ENCODE measurements at places on chromosomes 3 and 15. TPM values are rescaled to one million over a fixed set of nuclear protein-coding genes. Genes with fewer than 3 reads are reported as not detected.

CHRNA7 gene
- total RNA-seq = not detected

MYZAP gene
- total RNA-seq = not detected

GATA2 gene
- not detected for total RNA-seq

GPR171 gene
- not detected for total RNA-seq

GOLGA8S gene
- not detected for total RNA-seq

GABRB3 gene
- total RNA-seq = not detected

DNA sequence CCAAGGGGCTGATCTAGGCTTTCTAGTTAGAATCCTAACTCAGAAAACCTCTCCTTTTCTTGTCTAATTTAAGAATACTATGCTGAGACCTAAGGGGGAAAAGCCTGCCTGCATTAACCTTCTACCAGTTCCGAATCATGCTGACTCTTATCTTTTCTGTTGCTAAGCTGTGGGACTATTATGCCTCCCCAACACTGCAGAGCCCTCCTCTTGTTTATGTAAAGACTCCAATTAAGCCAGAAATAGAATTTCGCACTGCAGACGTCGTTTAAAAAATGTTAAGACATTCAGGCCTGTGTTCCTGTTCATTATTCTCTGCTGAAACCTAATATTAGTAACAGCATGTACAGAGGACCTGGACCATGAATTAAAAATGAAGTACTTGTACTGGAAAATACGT lies 310.6 kb upstream of the ATP11B start:
- H3K36me3 ChIP-seq = no peaks in the 10 kb centered on the region
- H3K27ac ChIP-seq = no peak overlapping the region
- no peak overlapping the region for H3K4me3 ChIP-seq
- no peaks in the 10 kb centered on the region for H3K27me3 ChIP-seq
- peaks cover 10% of the 10 kb centered on the region for H3K4me1 ChIP-seq
- DNase-seq = no peak

GRCh38 chr3:51245867-51246266 lies 139.2 kb upstream of the MANF start:
- H3K27ac ChIP-seq = no peak overlapping the region
- H3K4me3 ChIP-seq = no peak overlapping the region
- DNase-seq = no peak
- H3K4me1 ChIP-seq = no peaks in the 10 kb centered on the region
- H3K27me3 ChIP-seq = no peaks in the 10 kb centered on the region

- H3K36me3 ChIP-seq = no peaks in the 10 kb centered on the region
- H3K27ac ChIP-seq = no peak overlapping the region
- H3K4me1 ChIP-seq = no peaks in the 10 kb centered on the region
- no peaks in the 10 kb centered on the region for H3K27me3 ChIP-seq
- H3K4me3 ChIP-seq = no peak overlapping the region
- no peak for DNase-seq
These were observed 472.9 kb upstream of the CBLB start for GRCh38 chr3:106341586-106342162.

GRCh38 chr15:90680371-90680935 lies 36.7 kb upstream of the BLM start:
- DNase-seq = no peak
- H3K27me3 ChIP-seq = no peaks in the 10 kb centered on the region
- no peak overlapping the region for H3K4me3 ChIP-seq
- no peak overlapping the region for H3K27ac ChIP-seq

DNA sequence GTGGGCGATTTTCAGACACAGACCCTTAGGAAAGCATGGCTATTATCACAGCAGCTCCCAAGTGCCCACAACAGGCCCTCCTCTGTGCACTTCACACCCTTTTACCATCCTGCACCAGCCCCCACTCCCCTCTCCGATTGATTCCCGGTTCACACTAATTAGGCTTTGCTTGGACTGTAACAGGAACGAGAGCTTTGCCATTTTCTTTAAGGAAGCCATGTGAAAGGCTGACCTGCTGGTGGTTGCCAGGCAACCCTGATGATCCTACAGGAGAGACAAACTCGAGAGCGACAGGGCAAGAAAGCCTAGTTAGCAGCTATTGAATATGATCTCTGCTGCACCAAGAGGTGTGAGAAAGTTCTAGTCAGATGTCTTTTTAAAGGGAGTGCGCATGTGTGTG lies 28.2 kb upstream of the DET1 start:
- no peaks in the 10 kb centered on the region for H3K4me1 ChIP-seq
- no peak overlapping the region for H3K27ac ChIP-seq
- no peak for DNase-seq
- H3K4me3 ChIP-seq = no peak overlapping the region
- no peaks in the 10 kb centered on the region for H3K36me3 ChIP-seq

GRCh38 chr3:61821823-61822251 lies 260.5 kb downstream of the PTPRG start:
- H3K27ac ChIP-seq = no peak overlapping the region
- H3K4me1 ChIP-seq = no peaks in the 10 kb centered on the region
- H3K4me3 ChIP-seq = no peak overlapping the region
- H3K27me3 ChIP-seq = no peaks in the 10 kb centered on the region
- H3K36me3 ChIP-seq = no peaks in the 10 kb centered on the region

DNA sequence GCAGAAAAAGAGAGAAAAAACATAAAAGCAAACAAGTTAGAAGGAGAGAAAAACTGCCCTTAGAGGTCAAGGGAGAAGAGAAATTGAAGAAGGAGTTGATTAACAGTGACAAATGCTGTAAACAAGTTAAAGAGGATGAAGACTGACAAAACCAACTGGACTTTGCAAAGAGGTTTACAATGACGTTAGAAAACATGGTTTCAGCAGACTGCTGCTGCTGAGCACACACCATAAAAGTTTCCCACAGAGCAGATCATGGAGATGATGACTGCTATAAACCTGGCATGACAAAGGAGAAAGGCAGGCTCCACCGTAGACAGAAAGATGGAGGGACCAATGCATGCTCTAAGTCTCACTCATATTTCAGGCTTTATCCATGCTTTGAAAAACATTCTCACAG lies 78.7 kb downstream of the POLQ start:
- no peak for DNase-seq
- no peak overlapping the region for H3K4me3 ChIP-seq
- H3K27ac ChIP-seq = no peak overlapping the region
- H3K36me3 ChIP-seq = peaks cover 61% of the 10 kb centered on the region

- no peaks in the 10 kb centered on the region for H3K27me3 ChIP-seq
- no peaks in the 10 kb centered on the region for H3K4me1 ChIP-seq
- no peak for DNase-seq
These were observed 1.8 kb downstream of the IL20RB start for GRCh38 chr3:136959599-136959998.

DNA sequence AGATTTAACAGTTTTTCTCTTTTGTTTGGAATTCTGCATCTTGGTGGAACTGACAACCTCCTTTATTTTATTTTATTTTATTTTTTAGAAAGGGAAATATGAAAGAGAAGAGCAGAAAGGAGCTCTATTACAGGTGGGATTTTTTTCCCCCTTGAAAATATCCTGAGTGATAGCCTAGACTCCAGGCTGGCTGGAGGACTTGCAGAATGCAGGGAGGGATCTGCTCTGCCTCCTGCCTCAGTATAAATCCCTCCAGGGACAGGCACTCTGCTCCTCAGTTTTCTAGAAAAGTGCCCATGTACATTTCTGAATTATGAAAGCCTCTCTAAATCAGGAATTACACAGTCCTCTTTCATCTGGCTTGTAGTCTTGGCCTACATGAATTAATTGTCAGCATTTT lies 173.7 kb downstream of the TMEM108 start:
- H3K4me1 ChIP-seq = peaks cover 55% of the 10 kb centered on the region
- H3K27me3 ChIP-seq = no peaks in the 10 kb centered on the region
- peak overlapping the region; percentile 91 for H3K27ac ChIP-seq

DNA sequence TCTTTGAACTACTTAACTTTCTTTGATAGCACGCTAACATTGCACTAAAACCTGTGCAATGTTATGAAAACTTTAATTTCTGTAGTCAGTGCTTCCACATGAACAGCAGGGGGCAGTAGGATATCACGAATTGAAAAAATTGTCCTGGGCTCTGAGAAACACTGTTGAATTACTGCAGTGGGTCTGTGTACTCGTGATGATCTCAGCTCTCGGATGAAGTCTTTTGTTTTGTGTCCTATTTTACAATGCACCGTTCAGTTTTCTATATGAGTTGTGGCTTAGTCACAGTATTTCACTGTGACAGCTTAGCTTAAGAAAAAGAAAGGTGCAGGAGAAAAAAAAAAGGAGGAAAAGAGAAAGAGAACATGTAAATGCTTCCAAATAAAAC lies 141.3 kb upstream of the CCDC54 start:
- H3K4me1 ChIP-seq = peaks cover 12% of the 10 kb centered on the region
- no peaks in the 10 kb centered on the region for H3K36me3 ChIP-seq
- no peaks in the 10 kb centered on the region for H3K27me3 ChIP-seq
- peak; percentile 89 for DNase-seq

DNA sequence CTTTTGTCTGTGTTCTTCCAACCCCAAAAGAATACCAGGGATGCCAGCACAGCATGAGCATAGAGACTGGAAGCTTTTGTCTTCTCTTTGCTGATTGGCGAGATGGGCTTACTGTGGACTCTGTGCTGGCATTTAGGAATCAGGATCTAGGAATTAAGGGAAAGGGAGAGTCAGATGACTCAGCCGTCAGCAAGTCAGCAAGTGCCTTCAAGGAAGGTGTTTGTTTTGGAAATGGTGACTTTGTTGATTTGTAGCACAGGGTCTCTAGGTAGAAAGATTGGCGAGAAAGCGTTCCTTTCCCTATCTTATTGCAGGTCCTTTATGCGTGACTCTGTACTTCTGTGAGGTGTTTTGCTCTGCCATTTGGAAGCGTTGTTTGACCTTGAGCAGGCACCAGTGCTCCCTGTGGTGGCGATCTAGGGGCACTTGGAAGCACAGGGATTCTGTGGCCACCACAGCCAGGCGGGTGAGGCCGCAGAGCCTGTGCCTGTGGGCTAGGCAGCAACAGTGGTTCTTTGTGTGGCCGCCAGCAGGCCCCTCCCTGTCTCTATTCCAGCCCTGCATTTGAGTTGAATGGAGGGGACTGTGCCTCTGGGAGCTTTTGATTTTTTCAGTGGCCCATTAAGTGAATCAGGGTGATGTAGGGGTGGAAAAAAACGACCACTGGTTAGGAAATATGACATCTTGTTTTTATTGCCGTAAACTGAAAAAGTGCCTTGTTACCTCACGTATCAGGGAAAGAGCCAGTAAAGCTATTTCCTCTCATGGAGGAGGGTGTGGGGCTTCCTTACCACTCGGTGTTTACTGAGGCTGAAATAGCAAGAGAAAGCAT lies 19.0 kb downstream of the FAN1 start:
- DNase-seq = no peak
- H3K36me3 ChIP-seq = peaks cover 32% of the 10 kb centered on the region
- no peak overlapping the region for H3K4me3 ChIP-seq
- no peaks in the 10 kb centered on the region for H3K27me3 ChIP-seq

DNA sequence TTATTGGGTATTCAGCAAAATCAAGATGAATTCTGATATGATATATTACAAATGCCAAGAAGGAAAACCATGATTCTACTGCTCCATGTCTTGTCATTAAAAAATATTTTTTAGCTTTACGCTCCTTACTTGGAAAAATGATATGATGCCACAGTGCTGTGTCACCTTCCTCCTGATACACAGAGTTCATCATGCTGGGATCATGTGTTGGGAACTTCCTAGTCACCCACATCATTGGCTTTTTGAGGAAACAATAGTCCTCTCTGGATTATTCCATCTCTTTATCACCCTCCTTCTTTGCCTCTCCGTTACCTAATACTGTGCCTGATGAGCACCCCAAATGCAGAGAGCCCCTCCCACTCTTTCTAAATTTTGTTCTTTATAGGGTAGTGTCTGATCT lies 94.3 kb upstream of the PFN2 start:
- no peak for DNase-seq
- no peaks in the 10 kb centered on the region for H3K27me3 ChIP-seq
- no peak overlapping the region for H3K27ac ChIP-seq
- no peaks in the 10 kb centered on the region for H3K36me3 ChIP-seq
- H3K4me3 ChIP-seq = no peak overlapping the region

- H3K4me3 ChIP-seq = no peak overlapping the region
- no peaks in the 10 kb centered on the region for H3K36me3 ChIP-seq
- peaks cover 1% of the 10 kb centered on the region for H3K4me1 ChIP-seq
- H3K27ac ChIP-seq = no peak overlapping the region
- H3K27me3 ChIP-seq = 0 out of 2 replicates have a peak, but pooled peaks cover 2% of the 10 kb centered on the region
- DNase-seq = no peak
These were observed 19.6 kb upstream of the C3orf80 start for GRCh38 chr3:160205606-160206005.

Measured in Karpas-422 (cell line).